ENCODE measurements at places on chromosomes 16 and 17. TPM values are rescaled to one million over a fixed set of nuclear protein-coding genes. Genes with fewer than 3 reads are reported as not detected.

The G6PC1 gene
- not detected for total RNA-seq

The CTF1 gene
- total RNA-seq = 0.47 TPM

The CRHR1 gene
- total RNA-seq = not detected

The IL17C gene
- total RNA-seq = not detected

The TBC1D3E gene
- not detected for total RNA-seq

The TAOK2 gene
- total RNA-seq = 55.3 TPM

The ASPA gene
- total RNA-seq = not detected

The CCT6B gene
- total RNA-seq = 2.4 TPM

The RABEP2 gene
- total RNA-seq = 18.0 TPM

The MYH2 gene
- not detected for total RNA-seq

The DNAH17 gene
- 0.26 TPM for total RNA-seq

DNA sequence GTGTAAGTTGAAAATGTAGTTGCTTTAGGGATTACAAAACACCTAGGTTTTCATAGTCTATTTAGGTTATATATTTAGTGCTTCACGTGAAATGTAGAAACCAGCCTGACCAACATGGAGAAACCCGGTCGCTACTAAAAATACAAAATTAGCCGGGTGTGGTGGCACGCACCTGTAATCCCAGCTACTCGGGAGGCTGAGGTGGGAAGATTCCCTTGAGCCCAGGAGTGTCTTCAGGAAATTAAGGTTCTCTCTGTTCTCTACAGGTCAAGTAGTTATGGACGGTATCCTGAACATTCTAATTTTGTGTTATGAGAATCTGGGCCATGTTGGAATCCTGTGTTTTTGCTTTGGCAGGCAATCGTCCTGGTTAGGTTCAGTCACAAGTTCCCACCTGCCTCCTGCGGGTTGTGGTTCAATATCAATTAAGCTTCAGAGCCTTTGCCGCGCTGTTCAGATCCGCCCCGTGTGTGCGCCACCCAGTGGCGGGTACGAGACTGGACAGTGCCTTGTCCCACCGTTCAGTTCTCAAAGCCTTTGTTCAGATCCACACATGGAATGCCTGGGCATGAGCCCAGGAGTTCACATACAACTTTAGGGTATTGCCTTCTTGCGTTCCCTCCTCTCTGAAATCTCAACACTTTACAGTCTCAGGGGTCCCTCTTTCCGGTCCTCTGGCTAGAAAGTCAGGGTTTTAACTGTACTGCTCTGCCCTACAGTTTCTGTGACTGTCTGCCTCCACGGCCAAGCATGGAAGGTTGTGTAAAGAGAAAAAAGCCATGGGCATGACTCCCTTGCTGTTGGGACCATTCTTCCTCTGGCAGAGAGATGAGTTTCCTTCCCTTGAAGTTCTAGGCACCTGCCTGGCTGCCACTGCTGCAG lies 41.7 kb downstream of the HEATR6 start:
- DNase-seq = peak; percentile 79

GRCh38 chr17:67696853-67697498 lies 20.8 kb upstream of the NOL11 start:
- DNase-seq = no peak

DNA sequence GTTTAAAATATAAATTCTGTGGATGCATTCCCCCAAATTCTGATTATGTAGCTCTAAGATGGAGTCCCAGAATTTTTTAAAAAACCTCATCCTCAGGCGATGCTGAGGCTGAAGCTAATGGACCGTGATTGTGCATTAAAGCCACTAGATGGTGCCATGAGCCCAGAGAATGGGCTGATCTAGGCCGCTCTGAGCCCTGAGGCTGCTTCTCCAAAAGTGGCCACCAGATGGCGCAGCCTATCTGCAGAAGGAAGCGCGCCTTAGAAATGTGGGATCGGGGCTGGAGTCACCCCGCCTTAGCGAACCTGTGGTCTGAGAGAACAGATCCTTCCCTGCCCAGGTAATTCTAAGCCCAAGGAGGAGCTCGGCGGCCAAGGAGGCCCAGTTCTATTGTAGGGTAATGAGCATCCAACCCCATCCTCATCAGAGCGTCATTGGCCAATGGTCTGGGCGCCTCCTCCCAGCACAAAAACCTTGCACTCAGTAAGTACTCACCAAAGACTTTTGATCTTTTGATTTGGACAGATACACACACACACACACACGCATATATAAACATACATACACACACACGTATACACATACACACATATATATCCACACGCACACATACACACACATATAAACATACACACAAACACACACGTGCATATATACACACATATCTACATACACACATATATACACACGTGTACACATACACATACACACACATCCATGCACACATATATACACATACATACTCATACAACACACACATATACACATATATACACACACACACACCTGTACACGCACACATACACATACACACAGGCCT lies 13.7 kb upstream of the MMP2 start:
- peak; percentile 87 for DNase-seq

- no peak for DNase-seq
Observed at GRCh38 chr17:46181940-46182339, 11.3 kb downstream of the KANSL1 start.

DNA sequence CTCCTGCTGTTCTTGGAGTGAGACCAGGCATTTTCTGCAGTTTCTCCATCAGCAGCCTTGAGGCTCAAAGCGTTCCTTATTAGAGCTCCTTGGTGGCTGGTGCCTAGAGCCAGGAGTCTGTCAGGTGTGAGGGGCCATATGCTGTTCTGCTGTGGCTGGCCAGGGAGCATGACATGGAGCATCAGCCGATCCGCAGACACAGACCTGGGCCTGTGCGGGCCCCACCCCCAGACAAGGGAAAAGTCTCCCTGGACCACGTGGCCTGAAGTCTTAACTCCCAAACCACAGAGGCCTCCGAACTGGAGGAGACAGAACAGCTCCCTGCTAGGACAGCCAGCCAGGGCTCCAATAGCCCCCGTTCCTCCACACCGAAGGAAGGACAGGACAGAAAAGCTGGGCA lies 162.7 kb upstream of the CIBAR2 start:
- DNase-seq = no peak

DNA sequence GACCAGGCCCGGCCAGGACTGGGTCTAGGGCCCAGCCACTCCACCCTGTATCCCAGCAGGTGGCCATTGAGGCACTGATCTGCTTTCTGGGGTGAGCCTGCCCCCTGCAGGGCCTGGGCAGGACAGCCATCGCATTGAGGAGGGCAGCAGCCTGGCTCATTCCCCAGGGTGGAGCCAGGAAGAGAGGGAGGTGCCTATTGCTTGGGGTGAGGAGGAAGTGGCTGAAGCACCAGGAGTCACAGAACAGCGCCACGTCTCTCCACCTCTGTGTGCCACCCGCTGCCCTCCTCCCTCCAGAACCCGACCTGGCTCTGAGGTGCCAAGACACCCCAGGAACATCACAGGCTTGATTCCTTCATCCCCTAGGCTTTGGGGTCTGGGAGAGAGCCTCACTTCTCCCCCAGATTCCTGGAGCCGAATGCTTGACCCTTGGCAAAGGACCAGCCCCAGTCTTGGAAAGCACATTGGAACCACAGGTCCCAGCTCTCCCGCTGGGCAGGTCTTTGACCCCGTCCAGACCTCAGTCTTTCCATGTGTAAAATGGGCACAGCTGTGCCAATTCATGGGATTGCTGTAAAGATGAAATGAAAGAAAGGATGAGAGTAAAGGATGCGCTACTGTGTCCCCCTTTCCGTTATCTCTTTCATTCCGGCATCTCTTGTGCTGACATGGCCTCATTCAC lies 7.2 kb upstream of the KRT36 start:
- DNase-seq = peak; percentile 86

GRCh38 chr17:61669522-61669921 lies 78.5 kb upstream of the NACA2 start:
- DNase-seq = no peak

GRCh38 chr17:81400154-81400977 lies 5.1 kb downstream of the BAHCC1 start:
- DNase-seq = no peak

DNA sequence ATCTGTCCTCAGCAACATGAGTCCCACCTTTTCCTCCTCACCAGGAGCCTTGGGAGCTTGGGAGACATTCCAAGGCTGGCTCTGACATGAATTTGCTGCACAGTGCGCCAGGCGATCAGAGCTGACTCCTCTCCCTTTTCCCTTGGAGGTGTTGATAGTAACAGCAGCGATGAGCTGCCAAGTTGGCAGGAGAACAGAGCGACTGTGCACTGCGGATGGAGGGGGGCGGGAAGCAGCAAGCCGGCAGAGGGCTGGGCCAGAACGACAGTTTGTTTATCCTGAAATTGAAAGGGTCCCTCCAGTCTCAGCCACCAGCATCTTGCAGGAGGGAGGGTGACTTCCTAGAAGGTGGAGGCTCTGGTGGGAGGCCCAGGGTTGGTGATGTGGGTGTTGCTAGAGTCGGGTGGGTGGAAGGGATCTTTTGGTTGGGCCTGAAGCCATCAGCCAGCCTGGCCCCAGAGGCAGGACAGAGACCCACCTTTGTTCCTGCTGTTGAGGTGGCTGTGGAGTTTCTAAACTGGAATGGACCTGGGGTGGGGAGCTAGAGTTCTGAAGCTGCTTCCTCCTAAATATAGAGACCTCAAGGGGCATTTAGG lies 22.5 kb upstream of the DYNLL2 start:
- DNase-seq = no peak

DNA sequence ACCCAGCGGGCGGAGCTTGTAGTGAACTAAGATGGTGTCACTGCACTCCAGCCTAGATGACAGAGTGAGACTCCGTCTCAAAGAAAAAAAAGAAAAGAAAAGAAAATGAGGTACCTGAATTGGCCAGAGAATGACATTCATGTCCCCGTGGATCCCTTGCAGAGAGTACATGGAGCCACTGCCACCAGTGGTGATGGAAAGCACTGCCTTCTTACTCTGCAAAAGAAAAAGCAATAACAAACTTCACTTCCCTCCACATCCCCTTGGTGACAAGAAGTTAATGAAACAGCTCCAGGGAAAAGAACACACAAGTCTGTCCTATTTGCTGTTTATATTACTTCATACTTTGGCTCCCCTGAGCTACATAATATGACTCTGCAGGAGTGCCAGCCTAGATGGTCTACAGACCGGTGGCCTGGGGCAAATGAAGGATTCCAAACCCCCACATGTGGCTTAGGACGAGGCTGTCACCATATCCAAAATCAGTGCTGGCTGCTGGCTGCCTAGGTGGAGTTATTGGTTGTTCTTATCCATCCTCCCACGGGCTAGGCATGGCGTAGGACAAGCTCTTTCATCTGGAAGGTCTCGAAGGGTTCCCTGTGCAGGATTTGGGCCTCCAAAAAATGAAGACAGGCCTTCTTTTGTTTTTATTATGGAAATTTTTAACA lies 13.3 kb downstream of the NQO1 start:
- DNase-seq = no peak

GRCh38 chr17:8283356-8283755 lies 5.1 kb upstream of the RANGRF start:
- DNase-seq = no peak

DNA sequence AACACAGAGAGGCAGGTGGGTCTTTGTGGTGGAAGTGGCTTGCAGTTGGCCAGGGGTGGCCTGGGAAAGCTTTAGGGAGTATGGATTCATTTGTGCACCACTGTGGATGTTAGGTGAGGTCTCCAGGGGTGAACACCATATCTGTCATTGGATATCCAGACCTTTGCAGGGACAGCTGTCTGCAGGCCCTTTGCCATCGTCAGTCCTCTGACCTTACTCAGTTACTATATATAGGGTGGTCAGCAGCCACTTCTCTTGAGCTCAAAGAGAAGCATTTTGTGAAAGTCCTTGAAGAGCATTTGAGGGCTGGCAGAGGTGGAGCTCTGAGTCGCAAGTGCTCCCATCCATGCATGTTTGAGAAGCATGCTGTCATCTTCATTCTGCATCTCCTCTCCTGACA lies 40.4 kb downstream of the TMEM11 start:
- peak; percentile 33 for DNase-seq

GRCh38 chr16:63244631-63245030 lies 1208.4 kb upstream of the CDH8 start:
- no peak for DNase-seq

DNA sequence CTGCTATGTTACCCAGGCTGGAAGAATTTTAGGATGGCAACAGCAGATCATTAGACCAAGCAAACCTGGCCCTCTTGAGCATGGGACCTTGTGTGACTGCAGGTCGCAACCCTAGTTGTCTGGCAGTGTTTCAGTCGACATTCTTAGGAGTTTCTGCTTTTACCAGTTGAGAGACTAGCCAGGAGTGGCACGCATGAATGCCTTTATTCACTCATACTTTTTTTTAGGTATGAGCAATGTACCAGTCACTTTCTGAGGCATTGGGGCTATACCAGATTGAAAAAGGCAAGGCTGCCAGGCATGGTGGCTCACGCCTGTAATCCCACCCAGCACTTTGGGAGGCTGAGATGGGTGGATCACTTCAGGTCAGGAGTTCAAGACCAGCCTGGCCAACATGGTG lies 28.2 kb upstream of the HAS3 start:
- no peak for DNase-seq

GRCh38 chr16:2702871-2703745 lies 16.9 kb downstream of the PRSS27 start:
- DNase-seq = no peak

GRCh38 chr17:3710951-3711383 lies 12.7 kb upstream of the HASPIN start:
- DNase-seq = peak; percentile 90

DNA sequence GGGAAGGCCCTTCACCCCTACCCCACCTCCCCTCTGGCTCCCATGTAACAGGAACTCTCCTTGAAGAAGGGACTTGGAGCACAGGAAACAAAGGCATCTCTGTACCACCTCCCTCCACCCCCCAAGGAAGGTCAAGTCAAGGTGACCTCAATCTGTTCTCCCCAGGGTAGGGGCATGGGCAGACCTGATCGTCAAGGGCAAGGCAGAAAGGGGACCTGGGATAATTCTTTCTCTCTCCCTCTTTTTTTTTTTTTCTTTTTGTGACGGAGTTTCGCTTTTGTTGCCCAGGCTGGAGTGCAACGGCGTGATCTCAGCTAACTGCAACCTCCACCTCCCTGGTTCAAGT lies 4.3 kb upstream of the STAT5A start:
- no peak for DNase-seq
